Hematopoietic multipotent progenitor cell (in vitro differentiated cells): ENCODE measurements at places on chromosomes 2 and 18. TPM values are rescaled to one million over a fixed set of nuclear protein-coding genes. Genes with fewer than 3 reads are reported as not detected.

GRCh38 chr2:117794668-117795067, 19.8 kb upstream of the DDX18 start:
- no peak for DNase-seq

- no peak for DNase-seq
These were observed 16.0 kb upstream of the TSPYL6 start for GRCh38 chr2:54271843-54272627.

DNA sequence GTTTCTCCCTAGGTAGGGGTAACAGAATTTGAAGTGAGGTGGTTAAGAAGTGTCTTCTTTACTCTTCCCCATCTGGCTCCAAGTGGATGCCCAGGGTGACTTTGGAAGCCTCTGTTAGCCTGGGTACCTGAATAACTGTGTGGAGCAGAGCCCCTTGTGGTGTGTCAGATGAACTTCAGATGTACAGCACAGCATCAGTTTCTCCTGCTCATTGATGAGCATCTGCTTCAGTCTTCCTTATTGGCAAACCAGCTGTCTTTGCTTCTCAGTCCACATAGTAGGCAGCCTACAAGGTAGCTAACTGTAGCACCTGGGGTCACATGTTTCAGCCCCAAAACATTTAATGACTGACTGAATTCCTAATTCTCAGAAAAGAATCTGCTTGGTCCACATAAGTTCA, 56.2 kb upstream of the ATP8B1 start:
- DNase-seq: no peak

GRCh38 chr2:227545990-227546389, 52.7 kb upstream of the SCYGR2 start:
- DNase-seq: no peak

GRCh38 chr2:149219856-149220255, 110.5 kb upstream of the LYPD6 start:
- DNase-seq: no peak

GRCh38 chr18:54173980-54174630, 50.4 kb downstream of the MBD2 start:
- DNase-seq: no peak

- DNase-seq: no peak
These were observed 72.3 kb downstream of the SLC66A3 start for GRCh38 chr2:11227595-11227994.

DNA sequence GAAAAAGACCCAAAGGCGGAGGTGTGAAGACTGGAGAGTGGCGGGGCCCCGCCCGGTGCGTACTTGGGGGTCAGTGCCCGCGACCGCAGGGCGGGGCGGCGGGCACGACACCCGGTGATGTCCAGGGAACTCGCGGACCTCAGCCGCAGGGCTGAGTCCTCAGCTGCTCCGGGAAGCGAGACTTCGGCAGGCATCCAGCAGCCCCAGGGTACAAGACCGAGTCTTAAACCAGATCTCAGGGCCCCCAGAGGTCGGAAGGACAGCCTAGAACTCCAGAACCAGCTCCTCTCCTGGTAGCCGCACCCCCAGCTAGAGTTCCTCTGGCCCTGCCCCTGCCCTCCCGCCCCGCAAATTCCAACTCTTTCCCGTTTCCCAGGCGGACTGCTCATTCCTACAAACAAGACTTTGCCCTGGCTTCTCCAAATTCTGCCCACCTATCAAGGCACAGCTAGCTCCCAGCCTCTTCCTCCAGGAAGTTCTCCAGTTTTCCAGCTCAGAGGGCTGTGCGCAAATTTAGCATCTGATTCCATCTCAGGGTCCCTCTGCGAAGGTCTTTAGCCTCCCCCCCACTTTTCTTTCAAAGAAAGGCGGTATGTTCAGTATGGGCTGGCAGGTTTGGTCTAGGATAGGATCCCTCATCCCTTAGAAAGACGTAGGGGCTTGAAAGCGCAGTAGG, 26.0 kb upstream of the NOTO start:
- no peak for DNase-seq

DNA sequence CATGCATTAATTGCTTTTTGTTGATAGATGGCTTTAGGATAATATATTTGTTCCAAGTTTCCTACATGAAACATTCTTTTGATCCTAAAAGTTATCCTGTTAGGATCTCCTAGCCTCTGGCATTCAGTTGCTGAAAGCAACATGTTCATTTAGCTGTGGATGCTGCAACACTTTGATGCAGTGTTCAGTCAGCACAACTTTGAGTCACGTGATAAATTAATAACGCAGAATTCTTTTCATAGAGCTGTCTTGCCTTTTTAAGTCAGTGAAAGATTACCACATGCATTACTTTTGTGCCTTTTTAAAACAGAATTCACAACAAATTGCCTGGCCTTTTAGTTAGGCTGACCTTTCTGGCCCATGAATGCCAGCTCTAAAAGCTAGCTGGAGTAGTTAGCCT, 1467.9 kb upstream of the ZEB2 start:
- no peak for DNase-seq

DNA sequence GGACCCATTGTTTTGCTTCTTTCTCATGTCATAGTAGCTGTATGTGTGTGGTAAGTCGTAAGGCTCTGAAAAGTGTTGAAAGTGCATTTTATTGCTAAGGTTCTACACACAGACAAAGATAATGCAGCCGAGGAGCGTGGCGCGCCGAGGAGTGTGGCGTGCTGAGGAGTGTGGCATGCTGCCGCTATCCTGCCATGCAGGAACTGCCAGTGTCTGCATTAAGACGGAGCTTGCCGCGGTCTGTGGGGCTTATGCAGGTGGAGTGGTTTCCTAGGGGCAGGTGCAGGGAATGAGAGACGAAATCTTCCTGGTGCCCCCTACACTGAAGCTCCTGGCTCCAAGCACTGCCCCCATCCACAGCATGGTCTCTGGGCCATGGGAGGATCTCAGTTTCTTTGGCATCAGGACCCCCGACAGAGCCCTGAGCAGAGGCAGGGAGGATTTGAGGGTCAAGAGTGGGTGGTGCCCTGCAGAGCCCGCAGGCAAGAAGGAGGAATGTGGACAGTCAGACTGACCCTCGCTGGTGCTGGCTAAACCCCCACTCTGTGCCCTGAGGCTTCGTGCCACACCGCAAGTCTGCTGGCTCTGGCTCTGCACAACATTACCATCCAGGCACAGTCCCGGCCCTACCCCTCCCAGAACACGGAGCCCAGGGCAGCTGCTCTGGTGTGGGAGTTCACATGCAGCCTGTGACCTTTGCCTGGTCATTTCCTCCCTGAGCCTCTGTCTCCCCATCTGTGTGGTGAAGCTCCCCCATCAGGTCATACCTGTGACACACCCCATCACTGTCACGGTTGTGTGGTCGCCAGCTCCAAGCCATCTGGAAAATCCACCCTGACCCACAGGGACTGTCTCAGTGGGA, 3.2 kb downstream of the SNED1 start:
- no peak for DNase-seq

GRCh38 chr18:77457681-77458080, 208.0 kb downstream of the GALR1 start:
- no peak for DNase-seq

DNA sequence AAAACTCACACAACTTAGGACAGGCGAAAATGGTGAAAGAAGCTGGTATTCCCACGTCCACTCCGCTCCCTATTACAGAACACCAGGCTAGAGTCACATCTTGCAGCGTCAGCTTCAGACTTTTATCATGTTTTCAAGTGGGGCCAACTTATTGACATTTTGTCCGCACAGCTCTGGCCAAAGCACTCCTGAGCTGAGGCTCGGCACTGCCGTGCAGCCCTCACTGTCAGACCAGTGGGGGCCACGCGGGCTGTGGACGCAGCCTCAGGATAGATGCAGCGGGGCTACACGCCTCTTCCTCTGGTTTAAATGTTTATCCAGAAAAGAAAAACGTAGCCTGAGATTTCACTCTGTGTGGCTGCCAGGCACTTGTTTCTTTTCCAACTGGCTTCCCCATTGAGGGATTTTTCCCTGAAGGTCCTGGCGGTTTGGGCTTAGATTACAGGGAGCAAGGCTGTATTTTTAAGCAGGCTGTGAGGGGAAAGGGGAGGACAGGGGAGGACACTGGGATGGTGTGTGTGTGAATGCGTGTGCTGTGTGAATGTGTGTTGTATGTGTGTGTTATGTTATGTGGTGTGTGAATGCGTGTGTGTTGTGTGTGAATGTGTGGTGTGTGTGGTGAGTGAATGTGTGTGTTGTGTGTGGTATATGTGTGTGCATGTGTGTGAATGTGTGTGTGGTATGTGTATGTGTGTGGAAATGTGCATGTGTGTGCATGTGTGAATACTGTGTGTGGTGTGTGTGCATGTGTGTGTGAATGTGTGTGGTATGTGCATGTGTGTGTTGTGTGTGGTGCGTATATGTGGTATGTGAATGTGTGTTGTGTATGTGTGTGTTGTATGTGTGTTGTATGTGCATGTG, 267.6 kb downstream of the DCDC2C start:
- DNase-seq: no peak

GRCh38 chr18:7770908-7771307, 203.8 kb downstream of the PTPRM start:
- DNase-seq: no peak

- DNase-seq: no peak
These were observed 11.8 kb downstream of the TSHZ1 start for GRCh38 chr18:75222407-75222806.

DNA sequence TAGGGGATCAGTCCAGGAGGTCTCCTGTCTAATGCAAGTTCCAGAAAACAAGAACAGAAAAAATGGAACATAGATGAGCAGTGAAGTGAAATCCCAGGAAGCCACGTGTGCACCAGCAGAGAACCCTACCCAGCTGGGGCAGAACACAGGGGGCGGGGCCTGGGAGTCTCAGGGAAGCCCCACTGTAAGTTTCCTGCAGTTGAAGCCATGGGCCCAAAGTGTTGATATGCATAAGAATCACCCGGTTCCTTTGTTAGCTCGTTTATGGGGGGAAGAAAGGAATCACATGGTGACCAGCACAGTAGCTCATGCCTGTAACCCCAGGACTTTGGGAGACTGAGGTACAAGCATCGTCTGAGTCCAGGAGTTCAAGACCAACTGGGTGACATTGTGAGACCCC, 131.3 kb downstream of the INO80D start:
- DNase-seq: no peak

TRAF3IP1 gene
- total RNA-seq: 4.8 TPM

IL1RL1 gene
- 1.6 TPM for total RNA-seq

ZDBF2 gene
- 0.81 TPM for total RNA-seq

HOXD13 gene
- total RNA-seq: not detected

CFAP53 gene
- total RNA-seq: 0.27 TPM

HEATR5B gene
- 57.4 TPM for total RNA-seq

CHST9 gene
- total RNA-seq: not detected

CRACDL gene
- 1.6 TPM for total RNA-seq

KCNE4 gene
- total RNA-seq: not detected

GRP gene
- total RNA-seq: not detected

MYOM1 gene
- total RNA-seq: 0.27 TPM
